ENCODE measurements at places on chromosomes 2 and 18.

GRCh38 chr2:174335988-174336500, 1.3 kb downstream of the SP9 start:
- DNase-seq, result peak; percentile 70

DNA sequence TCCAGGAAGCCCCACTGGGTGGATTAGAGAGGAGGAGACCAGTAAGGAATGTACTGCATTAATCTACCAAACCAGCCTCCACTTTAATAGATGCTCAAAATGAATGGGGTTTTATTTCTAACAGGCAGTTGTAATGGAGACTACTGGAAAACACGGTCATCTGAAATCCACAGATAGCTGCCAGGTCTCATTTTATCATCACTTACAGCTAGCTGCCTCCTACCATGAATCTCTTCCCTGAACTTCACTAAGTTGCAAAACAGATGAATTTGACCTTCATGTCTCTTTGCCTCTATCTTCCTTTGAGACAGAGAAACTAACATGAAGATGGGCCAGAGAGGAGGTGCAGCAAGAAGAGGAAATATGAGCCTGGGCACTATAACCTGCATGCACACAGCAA, 21.9 kb downstream of the ZBTB7C start:
- no peak for DNase-seq

DNA sequence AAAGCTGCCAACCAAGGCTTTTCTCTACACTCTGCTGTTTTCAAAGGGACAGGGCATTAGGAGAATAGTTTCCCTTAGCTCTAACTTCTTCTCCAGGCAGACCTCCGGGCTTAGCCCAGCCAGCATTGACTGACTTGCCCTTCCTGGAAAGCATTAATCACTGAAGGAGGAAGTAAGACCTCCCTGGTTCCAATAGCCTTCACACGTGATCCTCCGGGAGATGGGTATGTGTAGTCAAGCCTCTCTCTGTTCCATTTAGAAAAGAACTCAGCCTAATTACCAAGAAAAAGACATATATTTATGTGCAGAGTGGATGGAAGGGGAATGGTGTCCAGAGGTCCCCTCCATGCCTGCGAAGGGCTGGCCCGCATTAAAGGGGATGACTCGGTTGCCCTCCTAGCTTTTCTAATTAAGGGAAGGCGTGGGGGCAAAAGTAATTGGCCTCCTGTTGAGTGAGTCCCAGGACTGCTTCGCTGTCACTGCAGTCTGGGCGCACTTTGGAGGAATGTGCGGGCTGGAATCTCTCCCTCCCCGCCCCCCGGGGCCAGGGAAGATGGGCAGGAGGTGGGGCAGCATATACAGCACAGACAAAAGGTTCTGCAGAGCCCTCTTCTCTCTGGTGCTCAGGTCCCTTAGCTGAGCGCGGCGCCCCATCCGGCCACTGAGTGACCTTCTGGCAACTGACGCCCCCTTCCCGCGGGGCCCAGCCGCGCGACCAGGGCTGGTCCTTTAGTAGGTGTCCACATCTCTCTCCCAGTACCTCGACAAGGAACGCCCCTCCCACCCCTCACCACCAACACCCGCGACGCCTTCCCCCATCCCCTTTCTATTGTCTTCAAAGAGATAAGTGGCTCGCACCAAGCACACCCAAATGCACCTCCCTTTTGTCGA, 686.0 kb downstream of the NRXN1 start:
- DNase-seq, result no peak

DNA sequence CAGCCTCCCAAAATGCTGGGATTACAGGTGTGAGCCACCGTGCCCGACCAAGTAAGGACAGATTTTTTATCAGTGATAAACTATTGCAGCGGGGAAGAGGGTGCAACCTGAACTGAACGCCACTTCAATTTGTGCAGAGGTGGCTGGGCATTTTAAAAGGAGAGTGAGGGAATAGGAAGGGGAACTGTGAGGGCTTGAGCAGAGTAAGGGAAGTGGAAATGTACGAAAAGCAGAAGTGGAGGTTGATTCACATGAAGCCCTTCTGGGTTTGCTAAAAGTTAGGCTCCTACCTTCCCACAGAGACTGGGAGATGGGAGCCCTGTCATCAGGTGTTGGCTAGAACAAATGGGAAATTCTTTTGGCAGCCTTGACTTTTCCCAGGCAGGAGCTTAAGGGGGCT, 6.1 kb downstream of the STK11IP start:
- DNase-seq, result no peak
